ENCODE measurements at places on chromosomes 1 and 21.

DNA sequence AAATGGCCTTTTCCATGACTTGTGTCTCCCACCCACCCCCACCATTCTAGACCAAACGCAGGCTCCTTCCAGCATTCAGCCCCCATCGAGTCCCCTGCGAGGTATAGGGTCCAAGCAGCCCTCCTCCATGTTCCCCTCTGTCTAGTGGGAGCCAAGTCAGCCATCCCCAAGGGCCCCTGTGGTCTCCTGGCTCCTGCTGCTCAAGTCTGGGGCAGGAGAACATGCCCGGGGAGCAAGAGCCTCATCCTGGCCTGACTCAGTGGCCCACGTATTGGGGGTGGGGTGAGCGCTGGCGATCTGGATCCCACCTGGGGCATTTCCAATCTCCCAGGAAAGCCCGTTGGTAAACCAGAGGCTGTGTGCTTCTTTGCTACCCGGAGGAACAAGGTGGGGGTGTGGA is 4.1 kb upstream of the PRDM16 start:
- no peak for DNase-seq

GRCh38 chr1:25916460-25916859 is 10.2 kb upstream of the STMN1 start:
- no peak for DNase-seq

DNA sequence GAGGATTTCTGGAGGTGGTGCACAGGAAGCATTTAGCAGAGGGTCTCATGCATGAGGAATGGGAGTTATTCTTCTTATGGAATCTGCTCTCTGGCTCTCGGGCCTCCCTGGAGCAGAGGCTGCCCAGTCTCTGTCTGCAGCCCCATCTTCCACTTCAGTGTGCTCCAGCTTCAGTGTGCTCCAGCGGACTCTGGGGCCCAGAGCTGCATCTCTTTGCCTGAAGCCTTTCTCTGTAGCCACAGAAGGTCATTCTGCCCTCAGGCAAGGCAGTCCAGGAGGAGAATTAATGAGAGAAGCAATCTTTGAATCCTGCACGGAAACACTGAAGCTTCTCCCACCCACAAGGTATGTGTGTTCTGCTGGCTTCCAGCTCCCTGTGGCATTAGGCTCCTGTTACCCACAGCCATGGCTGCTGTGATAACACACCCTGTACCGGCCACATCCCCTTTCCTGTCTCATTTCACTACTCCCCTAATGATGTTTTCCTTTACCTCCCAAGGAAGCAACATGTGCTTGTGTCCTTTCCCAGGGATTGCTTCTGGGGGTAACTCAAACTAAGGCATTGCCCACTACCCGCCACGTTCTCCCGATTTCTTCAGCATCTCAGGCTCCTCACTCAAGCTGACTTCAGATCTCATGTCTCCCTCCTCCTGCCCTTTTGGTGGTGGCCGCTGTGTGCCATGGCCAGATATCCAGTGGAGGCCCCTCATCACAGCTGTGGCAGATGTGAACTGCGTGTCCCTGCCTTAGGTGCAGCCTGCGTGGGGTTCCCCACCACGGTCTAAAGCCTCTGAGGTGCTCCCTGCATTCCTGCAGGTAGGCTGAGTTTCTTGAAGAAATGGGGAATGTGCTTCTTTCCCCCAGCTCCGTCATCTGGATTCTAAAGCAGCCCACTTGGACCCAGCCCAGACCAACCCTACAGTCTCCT is 181.2 kb upstream of the GALNT2 start:
- DNase-seq: no peak

DNA sequence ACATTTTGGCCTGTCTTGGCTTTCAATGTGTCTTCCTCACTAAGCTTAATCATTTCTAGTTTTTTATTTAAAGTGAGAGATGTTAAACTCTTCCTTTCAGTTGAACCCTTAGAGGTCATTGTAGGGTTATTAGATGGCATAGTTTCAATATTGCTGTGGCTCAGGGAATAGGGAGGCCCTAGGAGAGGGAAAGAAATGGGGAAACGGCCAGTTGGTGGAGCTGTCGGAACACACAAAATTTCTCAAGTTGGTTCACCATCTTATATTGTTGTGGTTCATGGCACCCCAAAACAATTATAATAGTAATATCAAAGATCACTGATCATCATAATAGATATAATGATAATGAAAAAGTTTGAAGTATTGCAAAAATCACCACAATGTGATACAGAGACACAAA is 31.4 kb upstream of the KAZN start:
- no peak for DNase-seq

DNA sequence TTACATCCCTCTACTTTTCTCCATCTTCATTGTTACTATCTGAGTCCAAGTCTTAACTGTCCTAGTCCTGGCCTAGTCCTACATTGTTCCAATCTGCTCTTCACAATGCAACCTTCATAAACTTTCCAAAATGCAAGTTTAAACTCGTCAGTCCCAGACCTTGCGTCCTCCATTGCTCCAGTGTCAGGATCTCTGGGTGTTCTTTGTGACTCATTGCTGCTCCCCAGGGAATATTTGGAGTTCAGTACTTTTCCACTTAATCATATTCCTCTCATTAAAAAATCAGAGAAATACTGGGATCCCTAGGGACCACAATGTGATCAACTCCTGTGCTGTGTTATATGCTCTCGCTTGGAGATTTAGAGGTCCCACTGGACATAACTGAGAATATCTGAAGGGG is 18.0 kb upstream of the KPRP start:
- no peak for DNase-seq

GRCh38 chr1:26752519-26752918 is 35.2 kb upstream of the PIGV start:
- no peak for DNase-seq

DNA sequence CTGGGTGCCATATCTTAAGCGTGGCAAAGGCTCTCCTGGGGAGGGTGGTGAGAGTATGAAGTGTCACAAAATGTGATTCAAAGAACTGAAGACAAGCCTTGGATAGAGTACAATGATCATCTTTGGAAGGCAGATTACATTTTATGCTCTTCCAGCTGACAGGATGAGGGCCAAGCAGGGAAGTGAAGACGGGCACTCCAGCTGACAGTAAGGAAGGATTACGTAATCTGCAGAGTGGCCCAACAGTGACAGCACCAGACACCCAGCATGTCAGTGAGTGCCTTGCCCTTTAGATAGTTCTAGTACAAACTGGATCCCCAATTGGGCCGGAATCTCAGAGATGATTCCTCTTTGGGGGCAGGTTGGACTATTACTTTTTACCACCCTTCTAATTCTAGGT is 52.7 kb downstream of the UBE2T start:
- DNase-seq: no peak

GRCh38 chr21:16457498-16457897 is 727.7 kb downstream of the USP25 start:
- DNase-seq: no peak

DNA sequence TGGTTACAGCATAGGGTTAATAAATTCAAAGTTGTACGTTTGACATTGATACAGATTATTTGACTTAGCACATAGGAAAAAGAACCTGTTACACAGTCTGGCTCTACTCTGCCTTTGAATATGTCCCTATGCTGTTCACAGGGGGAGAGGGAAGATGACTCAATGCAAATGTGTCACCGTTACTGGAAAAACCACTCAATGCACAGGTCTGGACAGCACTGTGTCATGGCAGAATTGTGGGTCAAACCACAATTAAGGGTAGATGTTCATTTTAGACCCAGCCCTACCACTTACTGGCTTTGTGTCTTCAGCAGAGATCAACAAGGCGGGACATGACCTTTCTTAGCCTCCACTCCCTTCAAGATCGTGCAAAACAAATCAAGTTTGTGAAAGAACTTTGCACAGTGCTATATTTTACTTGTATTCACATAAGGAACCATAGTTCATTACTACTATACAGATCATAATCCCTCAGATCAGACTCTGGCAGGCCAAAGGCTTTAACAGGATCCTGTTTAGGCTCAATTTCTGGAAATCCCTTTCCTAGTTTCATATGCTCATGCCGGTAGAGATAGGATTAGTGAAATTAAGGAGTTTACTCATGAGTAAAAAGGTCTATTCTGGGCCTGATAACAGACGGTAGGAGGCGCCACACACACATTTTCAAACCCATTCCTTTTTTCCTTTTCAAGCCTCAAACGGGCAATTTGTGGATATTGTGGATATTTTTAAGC is 22.1 kb downstream of the EIF2D start:
- DNase-seq: no peak

GRCh38 chr1:175978926-175979325 is 228.2 kb downstream of the COP1 start:
- no peak for DNase-seq

DNA sequence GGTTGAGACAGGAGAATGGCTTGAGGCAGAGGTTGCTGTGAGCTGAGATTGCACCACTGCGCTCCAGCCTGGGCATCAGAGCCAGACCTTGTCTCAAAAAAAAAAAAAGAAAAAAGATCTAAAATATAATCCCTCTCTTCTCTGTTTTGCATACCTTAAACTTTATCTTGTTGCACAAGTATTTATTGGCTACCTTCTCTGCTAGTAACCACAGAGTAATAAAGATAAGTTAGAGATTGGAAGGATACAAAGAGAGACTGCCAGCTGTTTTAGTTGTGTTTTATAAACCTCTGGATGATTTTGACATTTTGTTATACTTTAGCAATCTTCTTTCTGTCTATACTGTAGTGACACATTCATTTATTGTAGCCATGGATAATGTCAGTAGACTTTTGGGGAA is 27.7 kb downstream of the AGO3 start:
- DNase-seq: no peak

DNA sequence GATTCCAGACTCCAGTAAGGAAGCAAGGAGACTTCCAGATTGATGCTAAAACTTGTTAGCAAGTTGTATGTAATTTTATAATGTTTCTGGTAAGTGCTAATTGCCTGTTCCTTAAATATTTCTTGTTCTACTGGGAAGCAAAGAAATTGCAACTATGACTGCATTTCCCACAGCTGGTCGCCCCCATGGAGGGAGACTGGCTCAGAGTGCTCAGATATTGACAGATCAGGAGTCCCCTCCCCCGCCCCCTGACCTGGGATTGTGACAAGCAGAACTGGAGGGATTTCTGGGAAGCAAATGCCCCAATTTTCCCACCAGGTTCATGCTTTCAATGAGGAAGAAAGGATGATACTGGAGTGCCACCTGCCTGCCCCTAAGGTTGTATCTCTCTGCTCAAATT is 82.2 kb upstream of the HMGB4 start:
- no peak for DNase-seq

DNA sequence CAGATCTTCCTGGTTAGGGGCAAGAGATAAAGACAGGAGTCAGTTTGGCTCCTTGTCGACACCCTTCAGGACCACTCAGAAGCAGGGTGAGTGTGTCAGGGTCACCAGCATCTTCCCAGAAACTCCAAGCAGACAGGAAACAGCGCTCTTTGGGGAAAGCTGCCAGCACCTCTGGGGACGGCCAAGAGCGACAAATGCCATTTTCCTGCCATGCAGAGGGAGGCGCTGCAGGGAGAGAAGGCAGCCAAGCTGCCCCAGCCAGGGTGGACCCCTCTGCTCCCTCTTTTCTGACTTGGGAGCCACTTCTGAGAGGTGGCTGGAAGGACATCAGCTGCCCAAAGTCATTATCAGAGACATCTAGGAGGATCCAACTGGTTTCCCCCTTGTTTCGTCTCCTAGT is 29.0 kb downstream of the SIM2 start:
- DNase-seq: no peak

- DNase-seq: no peak
Observed at GRCh38 chr1:65703853-65704252, 88.8 kb upstream of the PDE4B start.

DNA sequence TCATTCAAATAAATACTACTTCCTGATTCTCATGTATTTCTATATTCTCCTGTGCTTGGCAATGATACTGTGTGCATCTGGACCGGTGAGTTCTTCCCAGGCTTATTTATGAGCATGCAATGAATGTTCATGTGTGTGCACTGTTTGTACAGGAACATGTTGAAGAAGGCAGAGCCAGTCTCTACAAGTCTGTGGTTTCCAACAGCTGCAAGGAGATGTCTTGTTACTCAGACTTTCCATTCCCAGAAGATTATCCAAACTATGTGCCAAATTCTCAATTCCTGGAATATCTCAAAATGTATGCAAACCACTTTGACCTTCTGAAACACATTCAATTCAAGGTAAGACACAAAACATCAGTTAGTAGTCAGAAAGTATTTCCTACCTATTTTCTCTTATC is 19.1 kb downstream of the FMO1 start:
- DNase-seq: no peak

DNA sequence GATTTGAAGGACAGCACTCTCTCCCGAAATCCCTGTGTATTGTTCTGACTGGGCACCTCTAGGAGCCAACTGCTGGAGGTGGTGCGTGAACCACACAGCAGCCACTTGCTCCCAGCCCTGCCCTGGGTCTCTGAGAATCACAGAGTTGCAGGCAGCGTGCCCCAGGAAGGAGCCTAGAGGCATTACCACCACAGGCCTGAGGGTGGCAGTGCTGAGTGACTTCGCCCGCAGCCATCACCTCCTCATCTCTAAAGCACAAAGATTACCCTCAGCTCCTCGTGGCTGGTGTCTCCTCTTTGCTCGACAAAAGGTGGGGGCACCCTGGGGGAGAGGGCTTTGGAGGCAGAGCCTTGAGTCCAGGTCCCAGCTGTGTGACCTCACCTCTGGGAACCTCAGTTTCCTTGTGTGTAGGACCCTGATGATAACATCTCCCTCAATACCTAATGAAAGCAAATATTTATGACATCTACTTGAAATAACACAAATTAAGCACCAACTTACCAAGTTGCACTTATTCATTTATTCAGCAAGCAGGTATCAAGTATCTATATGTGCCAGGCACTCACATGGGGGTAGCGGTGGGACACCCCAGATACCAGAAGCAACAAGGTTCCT is 86.3 kb downstream of the VWA5B1 start:
- DNase-seq: no peak

- no peak for DNase-seq
Observed at GRCh38 chr1:214532070-214532469, 19.3 kb downstream of the PTPN14 start.
